ENCODE measurements at places on chromosomes 7 and 10.

DNA sequence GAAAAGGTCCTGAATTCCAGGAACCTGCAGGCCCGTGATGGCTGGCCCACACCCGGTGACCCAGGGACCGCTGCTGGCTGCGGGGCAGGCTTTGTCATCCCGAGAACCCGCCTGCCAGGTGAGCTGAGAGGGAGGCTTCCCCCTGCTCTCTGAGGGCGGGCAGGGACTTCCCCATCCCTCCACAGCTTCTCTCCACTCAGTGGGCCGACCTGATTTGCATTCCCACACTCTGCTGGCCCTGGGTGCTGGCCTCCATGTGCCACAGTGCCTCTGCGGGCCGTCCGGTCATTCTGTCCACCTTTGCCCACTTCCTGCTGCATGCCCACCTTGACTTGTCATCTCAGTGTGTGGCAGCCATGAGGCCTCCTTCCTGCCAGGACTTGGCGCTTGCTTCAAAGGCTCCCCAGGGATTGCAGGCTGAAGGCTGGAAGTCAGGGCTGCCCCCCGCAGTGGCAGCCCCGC lies 35.3 kb downstream of the PALD1 start:
- DNase-seq = no peak

DNA sequence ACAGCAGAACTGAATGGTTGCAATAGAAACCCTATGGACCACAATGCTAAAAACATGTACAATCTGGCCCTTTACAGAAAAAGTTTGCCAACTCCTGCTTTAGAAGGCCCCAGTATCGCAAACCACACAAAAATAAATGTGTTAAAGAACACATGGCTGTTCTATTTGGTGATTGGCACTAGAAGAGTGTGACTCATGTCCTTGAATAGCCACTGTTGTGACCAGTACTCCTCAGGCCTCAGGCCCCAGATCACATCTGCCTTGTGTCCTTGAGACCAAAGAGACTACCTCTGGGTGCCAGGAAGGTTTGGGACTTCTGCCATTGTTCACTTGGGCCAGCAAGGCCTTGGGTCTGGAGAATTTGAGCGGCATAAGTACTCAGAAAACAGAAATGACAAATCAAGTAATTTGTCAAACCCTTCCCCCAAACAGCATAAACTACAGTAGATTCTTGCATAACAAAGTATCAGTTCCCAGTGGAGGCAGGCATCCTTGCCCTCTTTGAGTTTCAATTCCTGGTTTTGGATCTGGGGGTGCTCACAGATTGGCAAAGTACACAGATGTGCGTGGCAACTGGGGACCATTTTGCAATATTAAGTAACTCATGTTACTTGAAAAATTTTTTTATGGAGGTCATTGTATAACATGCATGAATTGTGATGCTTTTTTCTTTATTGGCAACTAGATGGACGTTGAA lies 50.2 kb downstream of the MTURN start:
- DNase-seq = no peak

DNA sequence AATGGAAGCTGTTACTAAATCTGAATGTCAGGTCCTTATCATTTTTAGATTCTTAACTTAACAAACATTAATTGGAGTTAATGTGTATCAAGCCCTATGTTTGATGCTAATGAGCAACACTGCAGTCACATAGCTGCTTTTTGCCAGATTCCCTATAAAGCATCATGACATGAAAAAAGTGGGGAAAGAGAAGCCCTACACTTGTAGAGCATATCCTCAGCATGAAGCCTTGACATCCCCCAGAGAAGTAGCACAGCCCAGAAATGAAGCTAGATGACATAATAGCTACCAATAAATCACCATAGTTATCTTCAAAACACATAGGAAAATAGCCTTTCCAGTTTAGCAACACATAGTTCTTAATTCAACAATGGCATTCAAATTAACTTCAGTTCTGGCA lies 49.2 kb upstream of the CDK1 start:
- DNase-seq = no peak

DNA sequence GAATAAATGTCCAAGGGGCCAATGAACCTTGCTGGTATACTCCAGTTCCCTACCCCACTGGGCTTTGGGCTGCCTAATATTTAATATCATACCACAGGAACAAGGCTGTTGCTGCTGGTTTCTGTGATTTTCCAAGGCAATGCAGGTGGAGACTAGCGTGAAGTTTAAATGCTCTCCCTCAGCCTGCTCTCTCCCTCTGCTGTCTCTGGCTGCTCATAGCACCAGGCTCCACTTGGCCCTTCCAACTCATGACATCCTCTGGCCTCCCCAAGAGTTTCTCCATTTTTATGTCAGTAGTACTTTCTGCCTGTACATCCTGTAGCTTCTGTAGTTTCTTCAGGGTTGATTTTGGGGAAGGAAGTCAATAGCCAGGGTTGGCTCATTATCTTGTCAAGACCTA lies 103.5 kb downstream of the LHFPL3 start:
- no peak for DNase-seq

- no peak for DNase-seq
Observed at GRCh38 chr7:22622116-22622785, 104.7 kb upstream of the IL6 start.

- DNase-seq = no peak
Observed at GRCh38 chr7:105816954-105817615, 59.3 kb downstream of the ATXN7L1 start.

GRCh38 chr7:9718071-9718661 lies 1255.5 kb upstream of the PHF14 start:
- DNase-seq = no peak

GRCh38 chr7:101303102-101303701 lies 18.4 kb downstream of the IFT22 start:
- DNase-seq = no peak

DNA sequence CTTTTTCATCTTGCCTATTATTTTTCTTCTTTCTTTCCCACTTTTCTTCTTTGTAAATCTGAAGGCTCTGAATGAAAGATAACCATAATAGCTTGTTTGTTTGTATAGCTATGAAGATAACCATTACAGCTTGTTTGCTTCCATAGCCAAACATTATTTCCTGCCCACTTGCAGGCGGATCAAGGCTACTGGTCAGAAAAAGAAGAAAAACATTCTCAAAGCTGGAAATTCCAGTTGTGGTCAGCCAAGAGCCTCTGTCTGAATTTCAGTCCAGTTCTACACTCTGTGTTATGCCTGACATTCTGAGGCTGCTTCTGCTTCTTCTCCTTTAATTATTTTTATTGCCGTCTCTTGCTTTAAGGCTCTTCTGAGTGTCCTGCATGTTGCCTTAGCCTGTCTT lies 48.9 kb downstream of the TMEM178B start:
- no peak for DNase-seq

DNA sequence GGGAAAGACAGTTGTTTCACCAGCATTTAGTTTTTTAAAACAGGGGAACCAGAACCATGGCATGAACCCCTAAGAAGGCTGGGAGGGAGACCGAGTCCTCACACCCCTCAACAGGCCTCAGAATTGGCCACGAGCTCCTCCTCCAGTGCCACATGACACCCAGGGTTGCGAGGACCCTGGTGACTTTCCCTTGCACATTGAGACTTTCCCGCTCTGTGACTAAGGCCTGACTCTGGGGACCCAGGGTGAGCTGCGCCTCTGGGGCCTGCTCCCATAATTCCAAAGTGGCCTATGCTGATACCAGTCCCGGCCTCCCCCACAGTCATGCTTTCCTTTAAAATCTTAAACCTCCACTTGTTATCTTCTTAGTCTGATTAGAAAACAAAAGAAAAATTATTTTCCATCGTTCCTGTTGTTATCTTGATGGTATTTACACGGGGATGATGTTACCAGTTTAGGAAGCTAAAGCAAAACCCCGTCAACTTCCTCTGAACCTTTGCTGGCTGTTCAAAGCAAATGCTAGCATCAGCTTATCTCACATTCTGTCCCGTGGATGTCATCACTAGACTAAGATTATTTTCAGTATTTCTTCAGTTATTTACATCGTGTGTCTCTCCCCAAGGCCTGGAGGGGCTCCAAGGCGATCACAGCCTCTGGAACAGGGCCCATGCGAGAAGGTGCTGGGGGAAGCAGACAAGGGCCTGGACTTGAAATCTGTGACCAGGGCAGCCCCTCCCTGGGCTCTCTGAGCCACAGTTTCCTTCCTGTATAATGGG lies 42.1 kb downstream of the FAM53B start:
- peak; percentile 70 for DNase-seq

- no peak for DNase-seq
Observed at GRCh38 chr7:105790996-105791395, 85.4 kb downstream of the ATXN7L1 start.

DNA sequence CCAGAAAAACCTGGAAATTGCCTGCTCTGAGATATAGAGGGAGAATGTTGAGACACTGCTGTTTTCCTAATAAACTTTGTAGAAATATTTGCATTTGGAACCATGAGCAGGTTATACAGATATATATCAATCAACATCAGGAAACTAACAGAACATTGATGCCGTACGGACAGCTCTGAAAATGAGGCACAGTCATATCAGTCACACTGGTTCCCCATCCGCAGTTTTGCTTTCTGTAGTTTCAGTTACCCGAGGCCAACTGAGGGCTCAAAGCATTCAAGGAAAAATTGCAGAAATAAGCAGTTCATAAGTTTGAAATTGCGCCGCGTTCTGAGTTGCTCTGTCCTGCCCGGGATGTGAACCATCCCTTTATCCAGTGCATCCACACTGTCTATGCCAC lies 137.9 kb downstream of the KLF6 start:
- DNase-seq = no peak

DNA sequence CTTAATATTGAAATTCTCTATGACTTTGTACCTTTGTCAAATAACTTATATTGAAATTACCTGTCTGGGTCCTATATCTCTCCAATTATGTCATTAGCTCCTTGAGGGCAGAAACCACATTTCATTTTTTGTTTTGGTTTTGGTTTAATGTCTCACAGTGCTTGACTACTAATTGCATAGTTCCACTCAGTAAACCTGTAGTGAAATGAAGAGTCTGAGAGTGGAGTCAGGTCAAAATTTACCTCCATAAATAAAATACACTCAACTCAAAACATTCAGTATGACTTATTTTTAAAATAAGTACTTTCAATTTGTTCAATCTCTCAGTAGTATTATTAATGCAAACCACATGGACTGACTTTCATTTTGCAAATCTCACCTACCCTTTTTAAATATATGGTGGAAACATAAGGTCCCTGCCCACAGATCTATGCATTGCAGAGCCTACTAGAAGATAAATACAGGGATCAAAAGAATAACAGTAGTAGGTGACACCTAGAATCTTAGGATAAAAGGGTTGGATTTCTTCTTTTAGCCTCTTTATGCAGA lies 32.5 kb downstream of the PDE1C start:
- DNase-seq = no peak

GRCh38 chr10:17075533-17076359 lies 53.9 kb downstream of the CUBN start:
- no peak for DNase-seq

DNA sequence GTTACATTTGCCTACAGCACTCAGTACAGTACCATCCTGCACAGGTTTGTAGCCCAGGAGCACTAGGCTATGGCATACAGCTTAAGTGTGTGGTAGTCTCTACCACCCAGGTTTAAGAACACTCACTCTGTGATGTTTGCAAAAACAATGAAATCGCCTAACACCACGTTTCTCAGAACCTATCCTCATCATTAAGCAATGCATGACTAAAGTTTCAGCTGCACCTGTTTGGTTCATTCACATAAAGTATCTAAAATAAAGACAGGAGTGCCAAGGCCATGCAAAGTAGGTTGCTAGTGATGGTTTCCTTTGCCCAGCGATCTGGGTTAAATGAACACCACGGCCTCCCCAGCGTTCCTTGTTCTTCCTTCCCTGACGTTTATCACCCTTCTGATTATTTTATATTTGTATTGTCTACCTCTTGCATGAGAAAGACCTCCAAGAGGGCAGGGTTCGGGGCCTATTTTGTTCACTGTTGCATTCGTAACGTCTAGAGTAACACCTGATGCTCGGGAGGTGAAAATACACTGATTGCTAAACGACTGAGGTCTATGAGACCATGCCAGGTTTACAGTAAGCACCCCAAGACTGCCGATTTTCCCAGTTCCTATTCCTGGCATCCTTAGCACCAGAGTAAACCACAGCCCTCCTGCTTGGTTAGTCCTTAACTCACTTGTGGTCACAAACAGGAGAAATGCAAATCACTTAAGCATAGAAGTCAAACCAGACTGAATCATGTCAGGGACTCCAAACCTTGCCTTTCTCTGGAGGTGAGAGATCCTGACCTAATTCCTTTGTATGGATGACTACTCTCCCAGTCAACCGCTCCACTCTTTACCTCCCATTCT lies 204.1 kb upstream of the NFE2L3 start:
- DNase-seq = no peak

GRCh38 chr10:97259119-97259518 lies 33.3 kb downstream of the ARHGAP19 start:
- no peak for DNase-seq

DNA sequence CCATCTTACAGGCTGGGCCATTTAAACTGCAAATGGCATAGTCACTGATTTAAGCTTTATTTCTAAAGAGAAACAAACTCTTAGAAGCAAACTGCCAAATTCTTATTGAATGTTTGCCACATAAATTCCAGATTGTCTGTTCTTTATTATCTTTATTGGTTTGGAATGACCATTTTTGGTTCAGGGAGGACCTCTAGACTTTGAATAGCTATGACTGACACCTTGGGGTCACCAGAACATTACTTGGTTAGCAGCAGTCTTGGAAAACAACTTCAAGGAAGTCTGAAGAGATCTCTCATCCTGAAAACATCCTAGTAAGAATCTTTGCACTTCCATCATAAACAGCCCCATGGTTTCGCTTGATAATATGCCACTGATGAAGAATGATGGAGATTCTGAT lies 197.1 kb downstream of the SUGCT start:
- no peak for DNase-seq

- peak; percentile 19 for DNase-seq
Observed at GRCh38 chr10:60032723-60033122, 126.4 kb upstream of the CCDC6 start.

- no peak for DNase-seq
Observed at GRCh38 chr10:76874176-76874575, 763.4 kb downstream of the KCNMA1 start.

GRCh38 chr10:50407076-50407801 lies 155.9 kb upstream of the ASAH2 start:
- DNase-seq = no peak

DNA sequence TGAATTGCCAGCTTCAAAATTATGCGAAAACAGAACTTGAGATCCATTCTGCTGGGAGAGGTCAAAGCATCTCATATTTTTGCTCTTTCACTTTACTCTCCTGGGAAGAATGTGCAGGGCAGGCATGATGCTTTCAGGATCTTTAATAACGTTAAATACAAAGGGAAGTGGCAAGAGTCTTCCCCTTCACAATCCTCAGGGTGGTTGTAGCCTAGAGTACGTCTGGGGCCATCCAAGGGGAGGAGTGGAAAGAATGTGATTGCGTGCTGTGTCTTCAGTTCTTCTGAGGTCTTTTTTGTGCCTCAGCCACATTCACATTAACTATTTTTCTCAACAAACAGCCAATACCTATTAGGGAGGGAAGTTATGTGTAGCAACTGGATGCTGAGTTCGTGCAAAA lies 207.3 kb downstream of the HGF start:
- DNase-seq = no peak

DNA sequence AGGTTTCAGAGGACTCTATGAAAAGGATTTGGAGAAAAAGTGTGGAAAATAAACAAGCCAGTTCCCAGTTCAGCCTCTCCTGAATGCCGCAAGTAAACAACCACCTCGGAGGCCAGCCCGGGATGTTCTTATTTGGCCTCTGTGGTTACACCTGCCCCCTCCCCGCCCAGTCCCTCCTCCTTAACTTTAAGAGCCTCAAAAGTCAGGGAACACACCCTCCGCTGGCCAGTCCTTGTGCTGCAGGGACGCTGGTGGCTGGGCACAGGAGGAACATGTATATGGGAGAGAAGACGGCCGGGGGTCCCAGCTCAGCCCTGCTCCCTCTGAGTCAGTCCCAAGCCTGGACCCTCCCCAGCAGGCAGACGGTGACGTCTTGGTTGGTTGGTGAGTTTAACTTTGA lies 6.1 kb downstream of the CHST3 start:
- DNase-seq = no peak
